ENCODE measurements at places on chromosomes 7 and 10. TPM values are rescaled to one million over a fixed set of nuclear protein-coding genes. Genes with fewer than 3 reads are reported as not detected.

ANKIB1 gene
- total RNA-seq: 44.2 TPM

DNA sequence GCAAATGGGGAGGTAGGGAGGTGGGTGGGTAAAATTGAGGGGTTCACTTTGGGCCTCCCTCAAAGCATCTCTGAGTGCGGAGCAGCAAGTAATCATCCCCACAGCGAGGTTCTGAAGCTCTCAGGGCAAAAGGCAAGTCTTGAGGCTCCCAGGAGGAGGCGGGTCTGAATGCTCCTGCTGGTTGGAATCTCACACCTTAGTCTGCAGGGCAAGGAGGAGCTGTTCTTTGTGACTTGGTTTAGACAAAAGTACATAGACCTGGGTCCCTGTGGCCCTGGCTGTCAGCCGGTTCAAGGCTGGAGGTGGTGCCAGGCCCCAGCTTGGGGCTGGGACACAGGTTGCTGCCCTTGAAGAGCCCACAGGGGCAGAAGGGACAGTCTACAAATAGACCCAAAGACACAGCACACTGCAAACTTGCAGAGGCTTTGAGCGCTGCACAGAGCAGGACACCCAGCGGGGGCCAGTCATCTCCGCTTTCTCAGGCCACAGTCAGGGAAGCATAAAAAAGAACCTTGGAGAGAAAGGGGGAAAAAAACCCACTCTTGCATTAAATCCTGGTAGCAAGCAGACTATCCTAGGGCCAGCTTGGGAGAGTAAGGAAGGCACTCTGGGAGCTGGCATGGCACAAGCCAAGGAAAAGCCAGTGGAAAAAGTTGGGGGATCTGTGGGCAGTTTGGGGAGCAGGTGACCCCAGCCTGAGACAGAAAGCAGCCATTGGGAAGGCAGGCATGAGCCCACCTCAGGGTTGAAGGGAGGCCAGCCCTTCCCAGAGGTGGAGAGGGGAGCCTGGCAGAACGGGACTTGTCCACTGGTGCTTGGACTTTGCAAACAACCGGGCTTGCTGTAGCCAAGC is 926 bp upstream of the C10orf71 start:
- H3K4me1 ChIP-seq: peaks cover 5% of the 10 kb centered on the region
- no peaks in the 10 kb centered on the region for H3K36me3 ChIP-seq
- no peak overlapping the region for H3K4me3 ChIP-seq
- no peaks in the 10 kb centered on the region for H3K27me3 ChIP-seq
- DNase-seq: no peak
- H3K27ac ChIP-seq: no peak overlapping the region

GOLGA7B gene
- total RNA-seq: 0.24 TPM

GAD2 gene
- total RNA-seq: not detected

- no peak overlapping the region for H3K4me3 ChIP-seq
- no peak for DNase-seq
- no peaks in the 10 kb centered on the region for H3K27me3 ChIP-seq
- H3K36me3 ChIP-seq: no peaks in the 10 kb centered on the region
- H3K27ac ChIP-seq: no peak overlapping the region
Observed at GRCh38 chr7:157601530-157601929, 264.7 kb downstream of the DNAJB6 start.

UPK3B gene
- total RNA-seq: 10.8 TPM

DNA sequence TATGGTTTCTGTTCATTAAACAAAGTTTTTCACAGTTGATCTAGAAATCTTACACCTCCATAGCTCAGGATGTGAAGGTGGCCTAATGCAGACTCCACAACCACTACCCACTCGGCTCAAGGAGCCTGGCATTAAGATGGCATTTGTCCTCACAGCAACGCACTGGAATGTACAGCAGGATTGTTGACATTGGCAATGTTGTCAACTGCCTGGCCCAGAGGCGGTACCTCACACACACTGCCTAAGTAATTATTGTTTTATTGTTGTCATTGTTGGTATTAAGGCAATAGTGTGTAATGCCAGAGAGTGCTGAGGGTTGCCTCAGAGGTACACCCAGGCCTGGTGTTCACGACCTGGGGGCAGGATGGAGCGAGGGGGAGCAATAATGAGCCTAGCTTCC is 38.3 kb downstream of the LRRC18 start:
- no peak overlapping the region for H3K4me3 ChIP-seq
- no peak for DNase-seq
- H3K27me3 ChIP-seq: no peaks in the 10 kb centered on the region
- no peak overlapping the region for H3K27ac ChIP-seq

MYPN gene
- total RNA-seq: 0.11 TPM

GRCh38 chr7:79050603-79051002 is 402.9 kb downstream of the MAGI2 start:
- peak; percentile 6 for DNase-seq
- H3K36me3 ChIP-seq: no peaks in the 10 kb centered on the region
- no peak overlapping the region for H3K4me3 ChIP-seq
- H3K27ac ChIP-seq: no peak overlapping the region
- H3K27me3 ChIP-seq: no peaks in the 10 kb centered on the region
- peaks cover 25% of the 10 kb centered on the region for H3K4me1 ChIP-seq

RNF32 gene
- 1.1 TPM for total RNA-seq

- no peak for DNase-seq
- no peaks in the 10 kb centered on the region for H3K27me3 ChIP-seq
- H3K27ac ChIP-seq: no peak overlapping the region
- H3K4me1 ChIP-seq: no peaks in the 10 kb centered on the region
- no peak overlapping the region for H3K4me3 ChIP-seq
Observed at GRCh38 chr7:70494225-70495032, 637.5 kb upstream of the GALNT17 start.

VIPR2 gene
- total RNA-seq: not detected

DPP6 gene
- total RNA-seq: 97.7 TPM

OPALIN gene
- total RNA-seq: not detected

MAP3K8 gene
- total RNA-seq: 14.1 TPM

SEMA3D gene
- total RNA-seq: 105 TPM

- H3K36me3 ChIP-seq: no peaks in the 10 kb centered on the region
- H3K4me3 ChIP-seq: no peak overlapping the region
- no peak for DNase-seq
- no peaks in the 10 kb centered on the region for H3K27me3 ChIP-seq
- H3K27ac ChIP-seq: no peak overlapping the region
Observed at GRCh38 chr10:25824050-25824449, 110.0 kb upstream of the MYO3A start.

- peak; percentile 26 for DNase-seq
- no peak overlapping the region for H3K27ac ChIP-seq
- peak overlapping the region; percentile 30 for H3K4me3 ChIP-seq
Observed at GRCh38 chr10:27743877-27744801, 1.5 kb downstream of the MKX start.

DNA sequence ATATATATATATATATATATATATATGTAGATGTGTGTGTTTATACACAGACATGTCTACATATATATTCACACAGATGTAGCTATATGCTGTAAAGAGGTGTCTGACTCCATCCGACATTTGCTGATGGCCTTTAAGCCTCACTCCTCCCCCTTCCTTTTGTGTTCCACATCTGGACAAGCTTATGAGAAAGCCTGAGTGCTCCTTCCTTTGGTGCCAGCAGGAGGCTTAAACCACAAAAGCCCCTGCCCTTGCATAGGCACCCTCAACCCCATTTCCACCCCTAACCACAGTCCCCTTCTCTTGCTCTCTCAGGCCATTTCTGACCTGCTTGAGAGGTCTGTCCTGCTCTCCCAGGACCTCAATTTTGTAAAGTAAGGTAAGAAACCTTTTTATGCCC is 98.7 kb downstream of the SVOPL start:
- DNase-seq: no peak
- no peaks in the 10 kb centered on the region for H3K4me1 ChIP-seq
- no peaks in the 10 kb centered on the region for H3K36me3 ChIP-seq
- no peak overlapping the region for H3K4me3 ChIP-seq
- H3K27ac ChIP-seq: no peak overlapping the region

ECHDC3 gene
- 71.3 TPM for total RNA-seq

DNA sequence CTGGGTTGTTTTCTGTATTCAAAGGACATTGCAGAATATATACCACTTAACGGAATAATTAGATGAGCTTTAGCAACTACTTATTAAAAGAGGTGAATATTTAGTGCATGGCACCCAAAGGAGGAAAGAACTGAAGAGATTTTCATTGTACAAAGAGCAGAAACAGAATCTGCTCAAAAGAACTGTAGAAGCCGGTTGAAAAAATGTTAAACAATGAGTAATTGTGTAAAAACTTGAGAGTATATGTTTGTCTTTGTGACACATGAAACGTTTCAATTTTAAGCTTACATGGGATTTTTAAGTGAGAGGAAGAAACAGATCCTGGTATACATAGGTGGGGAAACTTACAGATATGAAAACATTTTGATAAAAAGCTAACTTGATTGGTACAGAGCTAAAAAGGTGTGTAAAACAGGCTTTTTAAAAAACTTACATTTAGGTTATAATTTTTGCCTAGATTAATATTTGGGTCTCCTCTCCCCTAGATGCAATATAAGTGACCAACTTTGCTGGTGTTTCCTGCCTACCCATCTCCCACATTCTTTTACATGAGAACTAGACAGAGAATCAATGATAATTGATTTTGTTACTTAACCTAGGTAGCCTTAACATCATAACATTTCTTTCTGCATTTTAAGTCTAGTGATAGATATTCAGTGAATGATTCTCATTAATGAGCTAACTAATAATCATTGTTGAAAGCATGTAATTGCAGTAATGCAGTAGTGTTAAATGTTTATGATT is 6.8 kb downstream of the ARL5B start:
- H3K27ac ChIP-seq: no peak overlapping the region
- peaks cover 6% of the 10 kb centered on the region for H3K36me3 ChIP-seq
- peaks cover 15% of the 10 kb centered on the region for H3K4me1 ChIP-seq
- H3K27me3 ChIP-seq: no peaks in the 10 kb centered on the region

GRCh38 chr10:131694168-131694780 is 206.5 kb upstream of the PPP2R2D start:
- H3K36me3 ChIP-seq: no peaks in the 10 kb centered on the region
- H3K27ac ChIP-seq: no peak overlapping the region
- no peaks in the 10 kb centered on the region for H3K27me3 ChIP-seq
- H3K4me3 ChIP-seq: no peak overlapping the region
- no peak for DNase-seq

DNA sequence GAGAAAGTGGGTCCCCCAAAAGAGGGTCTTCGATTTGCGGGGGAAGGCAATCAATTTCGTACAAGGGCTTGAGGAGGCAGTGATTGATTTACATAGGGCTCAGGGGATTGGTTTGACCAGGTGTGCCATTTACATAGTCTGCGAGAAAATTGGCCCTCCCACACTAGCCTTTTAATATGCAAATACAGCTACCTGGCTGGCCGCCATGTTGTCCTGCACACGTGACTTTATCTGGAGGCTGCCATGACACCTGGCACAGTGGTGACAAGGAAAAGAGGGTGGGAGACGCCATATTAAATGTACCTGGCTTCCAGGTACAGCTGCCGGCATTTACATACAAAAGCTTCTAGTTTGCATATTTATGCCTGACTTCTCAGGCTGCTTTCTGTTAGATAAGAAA is 1577.2 kb upstream of the LRRTM3 start:
- H3K4me1 ChIP-seq: no peaks in the 10 kb centered on the region
- no peak overlapping the region for H3K27ac ChIP-seq
- DNase-seq: no peak
- no peak overlapping the region for H3K4me3 ChIP-seq

ADCYAP1R1 gene
- total RNA-seq: 2.2 TPM

All from thyroid gland (tissue), 4 donors.